NCI-H187 (cell line): ENCODE measurements at places on chromosomes 2 and 18.

DNA sequence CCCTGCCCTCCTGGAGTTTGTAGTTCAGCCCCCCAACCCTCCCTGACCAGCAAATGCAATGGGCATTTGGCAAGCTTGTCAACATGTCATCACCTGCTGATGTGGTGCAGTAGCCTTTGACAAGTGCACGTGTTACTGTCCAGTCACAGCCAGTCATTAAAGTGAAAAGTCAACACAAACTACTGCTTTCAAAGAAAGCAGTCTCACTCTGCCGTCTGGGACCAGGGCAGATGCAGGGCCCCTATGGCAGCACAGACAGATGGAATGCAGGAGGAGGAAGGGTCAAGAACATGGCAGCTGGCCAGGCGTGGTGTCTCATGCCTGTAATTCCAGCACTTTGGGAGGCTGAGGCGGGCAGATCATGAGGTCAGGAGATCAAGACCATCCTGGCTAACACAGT, 222.4 kb upstream of the OSR1 start:
- no peak for DNase-seq

DNA sequence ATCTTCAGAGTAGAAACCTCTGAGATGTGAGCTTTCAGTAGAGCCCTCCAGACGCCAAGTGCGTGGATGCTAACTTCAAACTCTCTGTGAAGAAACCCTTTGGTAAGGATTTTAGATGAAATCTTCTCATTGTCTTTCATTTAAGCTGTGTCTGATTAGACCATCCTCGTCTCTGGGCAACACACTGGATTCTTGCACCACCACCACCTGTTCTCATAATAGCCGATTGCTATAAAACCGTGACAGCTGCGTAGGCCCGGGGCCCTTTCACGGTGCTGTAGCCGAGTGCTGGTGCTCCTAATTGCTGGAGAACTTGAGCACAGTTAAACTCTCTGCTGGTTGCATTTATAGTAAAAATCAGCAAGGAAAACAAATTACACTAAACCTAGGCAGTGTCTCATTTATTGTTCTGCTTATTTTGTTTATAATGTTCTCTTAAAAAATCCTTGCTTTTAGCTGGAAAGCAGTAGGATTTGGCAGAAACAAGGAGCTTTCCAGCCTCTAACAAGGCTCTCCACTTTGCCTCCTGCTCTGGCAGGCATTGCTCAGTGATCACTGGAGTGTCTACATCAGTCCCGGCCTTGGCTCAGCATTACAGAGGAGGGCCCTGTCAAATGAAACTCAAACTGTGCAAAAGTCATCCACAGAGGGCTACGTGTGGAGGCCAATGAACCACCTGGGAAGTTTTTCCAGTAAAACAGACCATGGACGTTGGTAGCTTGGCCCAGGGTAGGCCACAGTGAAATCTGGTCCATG, 40.9 kb upstream of the MBP start:
- no peak for DNase-seq

DNA sequence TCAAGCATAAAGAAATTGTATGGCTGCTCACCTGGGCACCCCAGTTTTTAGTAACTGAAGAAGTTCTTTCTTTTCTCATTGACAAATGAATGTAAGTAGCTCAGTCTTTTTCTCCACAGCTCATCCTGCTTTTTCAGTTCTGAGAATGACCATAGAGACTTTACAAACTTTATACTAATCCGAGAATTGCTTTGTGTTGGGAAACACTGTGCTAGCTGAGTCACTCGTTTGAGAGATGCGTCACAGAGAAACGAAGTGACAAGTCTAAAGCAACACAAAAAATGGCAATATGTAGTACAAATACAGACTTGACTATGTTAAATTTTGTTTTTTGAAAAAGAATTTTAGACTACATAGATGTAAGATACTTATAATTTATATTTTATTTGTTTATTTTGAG, 9.0 kb downstream of the LRRTM4 start:
- DNase-seq, result no peak

GRCh38 chr2:190415794-190416775, 7.9 kb downstream of the MFSD6 start:
- DNase-seq, result no peak

DNA sequence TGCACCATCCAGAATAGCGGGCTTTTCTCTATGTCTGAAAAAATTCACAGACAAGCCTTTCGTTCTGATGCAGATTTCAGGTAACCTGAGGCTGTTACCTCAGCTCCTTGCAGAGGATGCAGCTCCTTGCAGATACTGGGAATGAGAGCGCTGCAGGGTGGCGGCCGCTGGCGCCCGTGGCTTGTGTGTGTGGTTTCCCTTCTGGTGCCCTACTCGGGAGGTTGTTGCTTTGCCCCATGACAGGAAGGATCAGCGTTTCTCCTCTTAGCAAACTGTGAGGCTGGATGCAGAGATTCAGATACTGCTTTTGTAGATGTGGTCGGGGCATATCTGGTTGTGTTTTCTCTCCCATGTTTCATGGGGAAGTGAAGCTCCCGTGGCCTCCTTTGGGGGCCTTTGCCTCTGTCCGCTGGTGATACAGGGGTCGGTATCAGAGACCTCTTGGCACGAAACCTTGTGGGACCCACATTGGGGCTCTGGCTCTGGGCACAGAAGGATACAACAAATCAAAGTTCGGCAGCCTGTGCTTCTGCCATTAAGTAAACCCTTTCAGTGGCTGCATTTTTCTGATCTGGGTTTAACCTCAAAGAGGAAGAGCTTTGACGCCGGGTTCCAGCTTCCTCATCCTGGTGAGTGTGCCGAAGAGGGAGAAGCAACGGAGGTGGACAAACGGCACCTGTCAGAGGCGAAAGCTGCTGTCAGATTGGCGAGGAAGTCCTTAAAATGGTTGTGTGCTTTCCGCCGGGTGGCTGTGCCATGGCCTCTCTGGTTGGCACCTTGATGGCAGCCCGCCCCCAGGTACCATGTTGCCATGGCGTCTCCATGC, 127.8 kb downstream of the MBP start:
- DNase-seq, result no peak

GRCh38 chr2:86097913-86098312, 7.8 kb downstream of the POLR1A start:
- DNase-seq, result no peak

- no peak for DNase-seq
Observed at GRCh38 chr2:157932480-157933159, 56.5 kb upstream of the ACVR1 start.

DNA sequence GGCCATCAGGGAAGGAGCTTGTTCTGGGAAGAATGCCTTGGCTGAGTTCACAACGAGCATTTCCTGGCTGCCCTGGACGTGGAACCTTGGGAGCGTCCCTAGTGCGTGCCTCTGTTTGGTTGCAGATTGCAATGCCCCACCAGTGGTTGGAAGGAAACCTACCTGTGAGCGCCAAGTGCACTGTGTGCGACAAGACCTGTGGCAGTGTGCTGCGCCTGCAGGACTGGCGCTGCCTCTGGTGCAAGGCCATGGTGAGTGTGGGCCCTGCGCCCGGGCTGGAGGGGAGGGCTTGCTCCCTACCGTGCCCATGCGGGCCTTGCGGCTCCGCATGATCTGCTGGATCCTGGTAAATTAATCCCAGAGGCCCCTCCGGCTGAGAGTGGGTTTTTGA, 81.9 kb downstream of the DGKD start:
- DNase-seq, result no peak

DNA sequence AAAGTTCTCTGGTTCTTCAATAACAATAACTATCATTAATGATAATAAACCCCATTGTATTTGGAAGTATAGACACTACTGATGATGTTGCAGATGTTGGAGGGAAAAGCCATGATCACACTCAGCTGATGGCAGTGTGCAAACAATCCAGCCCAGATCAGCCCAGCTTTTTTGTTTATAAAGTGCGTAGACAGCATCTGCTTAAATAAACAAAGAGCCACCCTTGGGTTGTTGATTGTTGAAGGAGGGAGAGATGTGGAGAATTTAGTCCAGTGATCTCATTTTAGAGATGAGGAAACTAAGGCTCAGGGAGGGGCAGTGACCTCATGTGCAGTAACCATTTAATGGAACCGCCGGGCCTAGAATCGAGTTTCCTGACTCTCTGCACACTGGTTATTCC, 56.0 kb upstream of the MEX3C start:
- no peak for DNase-seq

GRCh38 chr2:71926876-71927756, 220.5 kb downstream of the CYP26B1 start:
- DNase-seq, result no peak

DNA sequence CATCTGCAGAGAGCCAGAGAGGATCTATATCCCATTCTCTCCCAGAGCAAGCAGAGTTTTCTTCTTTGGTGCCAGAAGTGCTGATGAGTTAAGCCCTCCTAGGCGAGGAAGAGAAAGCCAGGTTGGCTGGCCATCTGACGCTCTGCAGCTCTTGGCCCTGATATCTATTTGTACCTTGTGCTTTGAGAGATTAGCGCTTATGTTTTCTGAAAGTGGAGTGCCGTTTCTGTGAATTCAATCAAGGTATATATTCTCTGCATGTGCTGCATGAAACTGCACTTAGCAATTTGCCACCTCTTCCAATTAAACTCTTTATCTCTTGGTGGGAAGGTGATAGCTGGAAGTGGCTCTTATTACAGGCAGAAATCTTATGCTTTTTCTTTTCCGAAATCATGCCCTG, 177.5 kb downstream of the LPIN1 start:
- no peak for DNase-seq
